CD4-positive, alpha-beta T cell treated with Interleukin-12 subunit alpha and Interleukin-12 subunit beta, for 1 hour (primary cell): ENCODE measurements at places on chromosomes 5 and 9.
A peak's percentile ranks its signal among the peaks of the same experiment; 100 is the strongest.

DNA sequence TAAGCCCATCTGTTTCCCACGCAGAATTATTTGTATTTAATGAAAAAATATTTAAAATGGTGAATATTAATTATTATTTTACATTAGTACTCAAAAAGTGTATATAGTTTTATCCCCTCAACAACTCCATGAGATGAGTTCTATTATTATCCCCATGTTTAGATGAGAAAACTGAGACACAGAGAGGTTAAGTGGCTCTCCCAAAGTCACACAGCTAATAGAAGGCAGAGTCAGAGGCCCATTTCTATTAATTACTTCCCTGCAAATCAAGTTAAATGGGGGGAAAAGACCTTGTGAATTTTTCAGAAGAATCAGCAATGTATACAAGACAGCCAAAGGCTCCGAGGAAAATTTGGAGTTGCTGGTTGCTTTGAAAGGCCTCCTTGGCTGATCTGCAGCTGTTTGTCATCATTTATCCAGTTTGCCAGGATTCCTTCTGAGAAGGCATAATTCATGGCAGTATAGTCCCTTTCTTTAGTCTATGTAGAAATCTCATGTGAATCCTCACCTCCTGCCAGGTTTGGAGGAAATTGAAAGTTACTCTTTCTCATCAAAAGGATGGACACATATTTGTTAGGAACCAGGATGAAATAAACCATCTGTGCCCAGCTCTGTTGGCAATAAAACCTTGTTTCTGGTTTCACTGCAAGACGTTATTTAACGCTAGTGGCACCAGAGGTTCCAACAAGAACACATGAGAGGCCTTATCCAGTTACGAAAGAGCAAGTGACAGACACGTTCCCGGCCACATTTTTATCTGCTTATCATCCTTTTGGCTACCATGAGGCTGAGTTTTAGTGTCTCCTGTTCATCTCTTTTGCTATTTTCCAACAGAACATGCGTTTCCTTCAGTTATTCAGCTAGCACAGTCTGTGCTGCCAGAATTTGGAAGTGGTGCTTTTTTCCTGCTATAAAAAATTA, 621 bp downstream of the FYB1 start:
- no peak for DNase-seq

GRCh38 chr5:96733771-96734500, 71.8 kb downstream of the CAST start:
- no peak for DNase-seq

DNA sequence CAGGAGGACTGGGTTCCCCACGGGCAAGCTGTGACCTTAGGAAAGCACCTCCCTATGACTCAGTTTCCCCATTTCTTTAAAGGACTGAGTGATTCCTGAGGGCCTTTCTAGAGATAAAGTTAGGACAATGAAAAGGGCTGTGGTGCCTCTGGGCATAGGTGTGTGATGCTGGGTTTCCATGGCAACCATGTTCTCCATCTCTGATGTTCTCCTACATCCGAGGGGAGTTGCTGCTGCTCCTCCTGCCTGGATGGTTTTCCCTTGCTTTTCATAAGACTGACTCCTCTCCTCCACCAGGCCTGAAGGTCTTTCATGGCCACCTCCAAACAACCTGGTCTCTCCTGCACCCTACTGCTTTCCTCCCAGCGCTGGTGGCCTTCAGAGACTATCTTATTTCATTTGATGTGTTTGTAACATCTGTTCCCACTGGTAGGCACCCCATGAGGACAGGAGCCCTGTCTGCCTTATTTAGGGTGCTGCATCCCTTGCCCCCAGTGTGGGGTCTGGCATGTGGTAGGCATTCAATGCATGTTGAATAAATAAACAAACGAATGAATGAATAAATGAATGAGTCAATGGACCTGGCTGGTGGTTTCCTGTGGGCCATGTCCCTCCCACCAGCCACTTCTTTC, 112.2 kb upstream of the HAND1 start:
- DNase-seq = no peak

DNA sequence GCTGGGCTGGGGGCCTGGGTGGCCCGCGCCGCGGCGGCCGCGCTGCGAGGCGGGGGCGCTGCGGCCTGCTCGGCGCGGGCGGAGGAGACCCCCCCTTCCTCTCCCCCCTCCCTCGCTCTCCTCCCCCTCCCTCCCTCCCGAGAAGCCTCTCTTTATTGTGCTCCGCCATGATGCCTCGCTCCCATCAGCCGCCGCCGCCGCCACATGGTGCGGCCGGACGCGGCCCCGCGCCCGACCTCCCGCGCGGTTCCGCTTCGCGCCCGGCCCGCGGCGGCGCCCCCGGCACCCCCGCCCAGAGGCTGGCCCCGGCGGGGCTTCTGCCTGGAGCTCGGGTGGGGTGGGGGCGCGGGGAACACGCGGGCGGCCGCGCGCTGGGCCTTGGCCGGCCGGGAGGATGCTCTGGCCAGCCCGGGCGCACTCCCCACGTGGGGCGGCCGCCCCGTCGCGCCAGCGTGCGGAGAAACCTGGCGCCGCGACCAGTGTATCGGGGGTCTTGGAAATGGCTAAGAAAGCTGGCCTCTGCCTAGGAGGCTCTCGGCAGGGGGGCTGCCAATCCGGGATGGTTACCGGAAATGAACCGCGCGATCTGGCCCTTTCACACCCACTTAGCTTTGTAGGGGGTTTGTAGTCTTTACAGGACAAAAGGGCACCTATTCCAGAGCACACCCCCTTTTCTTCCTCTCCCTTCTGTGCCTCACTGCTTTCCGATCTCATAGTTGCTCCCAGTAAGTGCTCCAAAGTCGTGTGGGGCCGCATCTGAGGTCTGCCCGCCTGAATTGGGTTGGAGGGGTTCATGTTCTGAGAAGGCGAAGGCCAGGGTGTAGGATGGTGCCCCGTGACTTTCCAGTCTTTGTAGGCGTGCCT, 1.0 kb downstream of the SET start:
- peak; percentile 71 for DNase-seq

DNA sequence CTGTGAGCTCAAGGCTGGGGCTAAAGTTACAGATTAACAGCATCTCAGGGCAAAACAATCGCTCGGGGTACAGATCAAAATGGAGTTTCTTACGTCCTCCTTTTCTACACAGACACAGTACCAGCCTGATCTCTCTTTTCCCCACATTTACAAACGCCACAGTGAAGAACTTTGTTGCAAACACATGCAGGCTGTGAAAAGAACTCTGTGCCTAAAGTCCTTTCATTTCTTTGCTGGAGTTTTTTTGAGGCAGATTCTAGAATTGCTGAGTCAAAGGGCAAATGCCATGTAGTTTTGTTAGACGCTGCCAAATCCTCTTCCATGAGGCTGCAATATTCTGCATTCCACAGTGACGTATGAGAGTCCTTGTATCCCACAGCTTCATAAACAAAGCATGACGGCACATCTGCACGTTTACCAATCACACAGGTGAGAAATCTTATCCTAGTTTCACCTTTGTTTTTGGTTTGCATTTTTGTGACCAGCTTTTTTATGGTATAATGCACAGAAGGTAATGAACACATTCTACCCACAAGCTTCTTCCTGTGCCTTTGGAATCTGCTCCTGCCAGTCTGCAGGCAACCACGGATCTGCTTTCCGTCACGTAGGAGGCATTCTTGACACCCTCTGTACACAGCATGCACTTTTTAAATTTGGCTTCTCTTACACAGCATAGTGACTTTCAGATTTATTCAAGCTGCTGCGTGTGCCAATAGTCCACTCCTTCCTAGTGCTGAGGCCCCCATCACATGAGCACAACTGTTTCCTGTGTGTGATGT, 44.6 kb upstream of the LPCAT1 start:
- no peak for DNase-seq

DNA sequence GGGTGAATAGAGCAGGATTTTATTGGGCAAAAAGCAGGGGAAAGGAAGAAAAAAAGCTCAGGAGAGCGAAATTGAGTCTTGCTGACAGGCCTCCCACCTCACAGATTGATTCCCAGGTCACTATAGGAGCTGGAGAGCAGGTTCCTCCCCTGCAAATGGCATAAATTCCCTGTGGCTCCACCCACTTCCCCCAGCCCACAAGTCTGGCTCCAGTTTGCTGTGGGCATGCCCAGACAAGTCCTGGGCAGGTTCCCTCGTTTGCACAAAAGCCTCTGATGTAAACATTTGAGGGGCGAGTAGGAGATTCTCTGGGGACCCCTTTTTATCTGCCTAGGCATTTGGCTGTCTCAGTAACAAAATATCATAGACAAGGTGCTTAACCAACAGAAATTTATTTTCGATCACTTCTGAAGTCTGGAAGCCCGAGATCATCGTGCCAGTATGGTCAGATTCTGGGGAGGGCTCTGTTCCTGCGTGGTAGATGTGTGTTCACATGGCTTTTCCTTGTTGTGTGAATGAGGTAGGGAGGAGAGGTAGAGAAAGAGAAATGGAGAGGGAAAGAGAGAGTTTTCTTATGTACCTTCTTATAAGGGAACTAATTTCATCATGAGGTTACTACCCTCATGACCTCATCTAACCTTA, 614.5 kb downstream of the MAT2B start:
- no peak for DNase-seq

DNA sequence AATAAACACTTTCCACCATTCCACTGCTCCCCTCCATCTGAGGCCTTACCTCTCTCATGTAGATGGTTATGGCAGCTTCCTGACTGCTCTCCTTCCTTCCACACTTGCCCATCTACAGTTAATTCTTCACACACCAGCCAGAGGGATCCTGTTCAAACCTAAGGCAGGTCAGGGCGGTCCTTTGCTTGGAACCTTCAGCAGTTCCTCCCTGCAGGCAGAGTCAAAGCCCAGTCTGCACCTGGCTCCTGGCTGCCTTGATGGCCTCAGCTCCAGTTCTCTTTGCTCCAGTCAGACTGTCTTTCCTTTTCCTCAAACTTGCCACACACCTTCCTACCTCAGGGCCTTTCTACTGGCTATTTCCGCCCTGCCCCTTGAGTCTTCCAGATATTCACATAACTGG, 30.2 kb upstream of the NR3C1 start:
- DNase-seq = no peak

DNA sequence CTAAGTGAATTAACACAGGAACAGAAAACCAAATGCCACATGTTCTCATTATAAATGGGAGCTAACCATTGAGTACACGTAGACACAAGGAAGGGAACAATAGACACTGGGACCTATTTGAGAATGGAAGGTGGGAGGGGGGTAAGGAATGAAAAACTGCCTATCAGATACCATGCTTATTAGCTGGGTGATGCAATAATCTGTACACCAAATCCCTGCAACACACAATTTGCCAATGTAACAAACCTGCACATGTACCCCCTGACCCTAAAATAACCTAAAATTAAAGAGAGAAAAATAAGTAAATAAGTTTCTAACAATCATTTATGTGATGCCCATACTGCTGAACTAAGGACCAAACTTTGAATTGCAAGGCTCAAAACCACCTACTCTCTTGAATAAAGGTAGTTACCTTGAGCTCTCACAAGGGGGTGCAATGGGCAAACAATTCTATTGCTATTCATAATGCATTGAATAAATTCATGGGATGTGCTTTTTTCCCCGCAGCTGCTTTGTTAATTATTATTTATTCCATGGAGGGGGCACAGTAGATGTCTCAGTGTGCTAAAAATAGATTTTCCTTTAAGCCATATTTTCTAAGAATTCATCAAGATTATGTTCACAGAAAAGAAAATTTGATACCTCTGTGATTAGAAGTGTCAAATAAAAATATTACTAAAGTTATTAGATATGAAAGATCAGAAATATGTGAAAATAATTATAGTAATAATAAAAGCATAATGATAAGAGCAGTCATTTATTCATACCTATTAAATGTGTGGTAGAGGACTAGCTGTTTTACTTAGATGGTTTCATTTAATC, 76.2 kb upstream of the PTPN3 start:
- DNase-seq = peak; percentile 15

DNA sequence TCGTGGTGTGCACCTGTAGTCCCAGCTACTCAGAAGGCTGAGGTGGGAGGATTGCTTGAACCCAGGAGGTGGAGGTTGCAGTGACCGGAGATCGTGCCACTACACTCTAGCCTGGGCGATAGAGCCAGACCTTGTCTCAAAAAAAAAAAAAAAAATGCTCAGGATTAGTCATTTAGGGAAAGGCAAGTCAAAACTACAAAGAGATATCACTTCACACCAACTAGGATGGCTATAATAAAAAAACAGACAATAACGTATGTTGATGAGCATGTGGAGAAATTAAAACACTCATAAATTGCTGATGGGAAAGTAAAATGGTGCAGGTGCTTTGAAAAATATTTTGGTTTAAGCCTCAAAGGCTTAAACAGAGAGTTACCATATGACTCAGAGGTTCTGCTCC, 6.3 kb upstream of the ANKRD34B start:
- no peak for DNase-seq

GRCh38 chr9:124527781-124528180, 20.6 kb upstream of the NR5A1 start:
- no peak for DNase-seq

GRCh38 chr9:91546574-91546973, 122.9 kb upstream of the NFIL3 start:
- DNase-seq = no peak

DNA sequence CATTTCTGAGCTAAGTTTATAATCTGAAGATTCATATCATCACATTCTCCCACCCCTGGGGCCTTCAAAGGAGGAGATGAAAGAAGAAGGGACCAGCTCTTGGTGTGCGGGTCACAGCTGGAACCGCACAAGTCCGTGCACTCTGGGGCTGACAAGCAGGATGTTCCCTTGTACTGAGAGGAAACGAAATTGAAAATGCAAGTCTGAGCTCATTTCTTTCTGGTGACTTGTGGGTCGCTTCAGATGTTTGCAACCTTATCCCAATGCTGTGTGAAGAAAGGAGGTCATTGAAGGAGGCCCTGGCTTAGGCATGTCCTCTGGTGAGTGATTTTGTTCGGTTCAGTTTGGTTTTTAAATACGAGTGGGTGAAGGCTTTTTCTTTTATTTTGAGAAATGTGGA, 59.6 kb downstream of the C9orf152 start:
- DNase-seq = peak; percentile 50

DNA sequence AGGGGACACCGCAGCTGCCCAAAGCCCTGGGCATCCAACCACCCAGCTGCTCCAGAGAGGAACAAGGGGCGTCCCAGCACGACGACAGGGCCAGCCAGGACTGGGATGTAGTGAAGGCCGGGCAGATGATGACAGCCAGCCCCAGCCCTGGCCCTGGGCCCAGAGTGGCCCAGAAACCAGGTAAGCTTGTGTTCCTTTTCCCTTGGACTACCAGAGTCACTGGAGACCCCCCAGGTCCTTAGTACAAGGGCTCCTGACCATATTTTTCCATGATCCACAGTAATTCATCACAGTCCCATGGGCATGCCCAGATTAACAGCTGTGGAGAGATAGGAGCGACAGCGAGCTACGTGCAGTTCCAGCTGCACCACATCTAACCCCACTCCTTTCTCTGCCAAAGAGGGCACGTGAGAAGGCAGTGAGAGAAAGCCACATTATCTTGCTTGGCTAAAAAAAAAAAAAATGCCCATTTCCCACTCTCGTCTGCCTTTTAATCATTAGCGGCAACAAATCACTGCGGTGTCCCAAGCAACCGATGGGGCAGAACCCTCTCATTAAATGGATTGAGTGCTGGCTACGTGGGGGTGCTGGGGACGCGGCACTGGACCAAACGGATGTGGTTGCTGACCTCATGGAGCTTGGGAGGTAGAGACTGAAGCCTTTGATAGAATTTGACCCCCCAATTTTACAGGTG, 21.7 kb upstream of the SYNPO start:
- DNase-seq = no peak

GRCh38 chr5:78604689-78605285, 43.8 kb downstream of the LHFPL2 start:
- DNase-seq = no peak
